ENCODE measurements at places on chromosomes 2 and 18.

DNA sequence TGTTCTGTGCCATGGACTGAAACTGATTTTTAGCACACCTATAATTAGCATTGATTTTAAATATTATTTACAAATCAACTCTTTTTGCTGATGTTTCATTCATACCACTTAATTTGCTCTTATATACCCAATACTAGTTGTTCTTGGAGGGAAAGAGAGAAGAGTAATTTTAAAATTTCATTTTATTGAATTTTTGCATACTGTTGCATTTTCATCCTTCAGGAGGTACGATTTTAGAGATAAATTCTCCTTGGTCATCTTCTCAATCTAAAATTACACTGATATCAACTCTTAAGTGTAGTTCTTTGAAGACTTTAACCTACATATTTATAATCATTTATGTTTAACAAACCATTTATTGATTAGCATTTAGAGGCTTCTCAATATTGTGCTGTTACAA, 71.0 kb downstream of the SLC4A10 start:
- no peak for DNase-seq

DNA sequence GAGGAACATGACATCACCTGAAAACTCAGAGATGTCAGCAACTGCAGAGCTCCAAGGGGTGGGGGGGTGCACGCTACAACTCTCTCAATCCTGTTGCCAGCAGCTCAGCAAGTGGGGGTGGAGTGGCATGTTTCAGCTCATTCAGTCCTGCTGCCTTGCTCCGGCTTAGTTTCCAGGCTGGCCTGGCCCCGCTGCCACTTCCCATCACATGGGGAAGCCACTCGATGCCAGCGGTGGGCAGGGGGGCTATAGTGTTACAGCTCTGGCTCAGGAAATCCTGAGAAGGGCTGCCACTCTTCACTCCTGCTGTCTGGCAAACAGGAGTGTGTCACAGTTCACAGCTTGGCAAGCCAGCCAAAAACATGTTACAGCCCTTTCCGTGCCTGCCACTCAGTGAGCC, 356.5 kb upstream of the GULP1 start:
- no peak for DNase-seq

- DNase-seq: no peak
Measured at GRCh38 chr2:145744541-145745386, 1224.8 kb upstream of the ZEB2 start.

DNA sequence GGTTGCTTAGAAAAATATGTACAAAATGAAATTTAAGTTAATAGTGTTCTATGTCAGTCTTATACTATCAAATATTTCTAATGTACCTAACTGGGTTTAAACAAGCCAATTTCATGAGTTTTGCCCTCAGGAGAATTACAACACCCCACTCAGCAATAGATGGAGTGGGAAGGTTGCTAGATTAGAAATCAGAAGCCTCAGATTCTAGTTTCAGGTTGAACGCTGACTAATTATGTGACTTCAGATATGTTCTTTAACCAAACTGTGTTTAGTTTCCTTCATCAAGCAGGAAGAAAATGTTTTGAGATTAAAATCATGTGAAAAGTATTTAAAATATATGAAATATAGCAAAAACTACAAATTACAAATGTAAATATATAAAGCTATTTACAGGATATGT, 133.8 kb upstream of the KCNH7 start:
- DNase-seq: no peak

- DNase-seq: no peak
Measured at GRCh38 chr2:127545796-127546195, 10.3 kb downstream of the MYO7B start.

- DNase-seq: no peak
Measured at GRCh38 chr2:232878855-232879617, 9.0 kb downstream of the SNORC start.

- DNase-seq: no peak
Measured at GRCh38 chr18:80168346-80168745, 59.3 kb downstream of the ADNP2 start.

DNA sequence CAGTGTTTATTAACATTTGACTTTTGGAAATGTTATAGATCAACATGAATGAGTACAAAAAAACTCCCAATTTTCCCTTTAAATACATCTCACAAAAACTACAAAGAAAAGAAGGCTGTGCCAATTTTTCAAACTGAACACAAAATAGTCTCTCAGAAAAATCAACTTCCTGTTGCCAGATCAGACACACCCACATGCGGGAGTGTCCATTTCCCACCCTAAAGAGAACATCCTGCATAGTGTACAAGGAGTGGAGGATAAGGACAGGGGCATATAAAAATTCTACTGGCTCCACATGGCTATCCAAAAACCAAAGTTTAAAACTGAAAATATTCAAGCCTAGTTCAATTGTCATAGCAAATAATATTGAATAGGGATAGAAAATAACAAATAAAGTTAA, 165.3 kb downstream of the ATAD2B start:
- no peak for DNase-seq

GRCh38 chr2:55047677-55048299, 2.5 kb downstream of the RTN4 start:
- DNase-seq: no peak

DNA sequence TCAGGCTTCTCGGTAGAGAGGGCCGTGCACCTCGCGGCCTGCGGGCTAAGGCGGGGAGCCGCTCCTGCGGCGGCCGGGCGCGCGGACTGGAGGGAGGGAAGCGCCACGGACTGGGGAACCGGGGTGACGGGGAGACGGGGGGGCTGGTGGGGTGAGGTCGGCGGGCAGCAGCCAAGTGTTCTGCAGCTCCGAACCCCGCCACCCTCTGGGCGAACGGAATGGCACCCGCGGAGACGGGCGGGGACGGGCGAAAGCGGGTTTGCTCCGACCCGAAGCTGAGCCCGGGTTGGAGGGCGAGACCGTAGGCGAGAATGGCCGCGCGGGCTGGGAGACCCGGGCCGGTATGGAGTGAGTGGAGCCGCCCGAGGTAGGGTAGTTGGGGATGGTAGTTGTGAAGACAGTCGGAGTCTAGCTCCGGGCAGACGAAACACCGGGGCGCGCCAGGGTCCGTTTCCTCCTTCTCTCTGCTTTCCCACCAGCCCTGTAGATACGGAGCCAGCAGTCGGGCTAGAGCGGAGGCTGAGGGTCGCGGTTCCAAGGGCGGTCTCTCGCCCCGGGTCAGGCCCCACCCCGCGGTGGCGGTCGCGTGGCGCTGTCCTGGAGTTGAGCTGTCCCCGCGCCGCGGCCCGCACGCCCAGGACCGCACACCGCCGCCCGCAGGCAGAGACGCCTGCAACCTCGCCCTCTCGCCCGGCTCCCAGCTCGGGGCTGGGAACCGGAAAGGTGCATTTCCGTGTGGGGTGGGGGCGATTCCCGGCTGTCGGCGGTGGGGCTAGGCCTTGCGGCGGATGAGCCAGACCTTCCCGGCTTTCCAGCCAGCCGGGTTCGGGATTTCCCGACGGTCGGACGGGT, 160.3 kb upstream of the SIX2 start:
- DNase-seq: no peak

DNA sequence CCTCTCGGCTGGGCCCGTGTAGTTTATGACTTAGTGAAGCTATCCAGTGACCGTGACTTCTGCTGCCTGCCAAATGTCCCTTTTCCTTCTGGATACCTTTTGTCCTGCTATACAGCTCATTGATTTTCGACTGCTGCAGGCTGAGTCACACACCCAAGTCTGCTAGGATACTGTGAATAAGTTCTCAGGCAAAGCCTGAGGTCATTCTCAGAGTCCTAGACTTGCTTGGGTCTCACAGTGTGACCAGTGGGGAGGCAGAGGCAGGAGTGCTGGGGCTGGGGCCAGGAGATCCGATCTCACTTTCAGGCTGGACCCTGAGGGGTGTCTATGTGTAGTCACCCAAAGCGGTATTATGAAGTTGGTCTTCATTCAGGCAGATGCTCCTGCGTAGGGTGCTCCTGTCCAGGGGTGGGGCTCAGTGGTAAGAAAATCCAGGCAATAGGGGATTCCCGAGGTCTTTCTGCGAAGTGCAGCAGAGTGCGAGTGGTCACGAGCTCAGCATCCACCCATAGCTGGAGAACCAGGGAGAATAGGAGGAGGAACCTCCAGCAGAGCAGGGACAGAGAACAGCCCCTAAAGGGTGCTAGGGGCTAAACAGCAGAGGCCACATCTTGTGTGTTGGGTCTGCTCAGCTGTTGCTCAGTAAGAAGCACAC, 268.6 kb upstream of the NCKAP5 start:
- no peak for DNase-seq

DNA sequence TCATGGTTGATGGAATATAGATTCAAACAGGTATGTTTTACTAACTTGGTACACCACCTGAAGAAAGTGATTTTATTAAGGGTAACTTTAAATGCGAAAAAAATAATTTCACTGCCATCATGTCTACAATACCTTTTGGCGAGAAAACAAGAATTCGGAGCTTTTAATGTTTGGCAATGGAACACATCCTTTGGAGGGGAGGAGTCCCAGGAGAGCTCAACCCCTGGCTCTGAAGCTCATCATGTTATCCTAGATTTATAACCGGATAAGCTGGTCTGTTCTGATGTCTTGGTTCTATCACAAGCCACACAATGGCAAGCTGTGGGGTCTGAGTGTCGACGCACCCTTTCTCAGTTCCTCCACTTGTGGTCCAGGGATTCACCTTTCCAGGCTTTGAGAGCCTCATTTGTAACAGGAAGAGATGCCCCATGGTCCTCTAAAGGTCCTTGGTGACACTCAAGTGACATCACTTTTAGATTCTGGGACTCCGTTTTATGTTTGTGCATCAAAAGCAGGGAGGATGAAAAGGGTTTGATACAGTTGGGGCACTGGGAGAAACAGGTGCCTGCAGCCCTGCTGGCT, 172.7 kb downstream of the BCL2 start:
- DNase-seq: no peak

GRCh38 chr18:36194600-36195315, 7.5 kb downstream of the MOCOS start:
- DNase-seq: no peak

- no peak for DNase-seq
Measured at GRCh38 chr2:108428286-108429009, 20.6 kb upstream of the GCC2 start.

Measured in activated gamma-delta T cell treated with Interleukin-2 at 50 U/mL for 16 hours (primary cell).